ENCODE measurements at places on chromosomes 4 and X.
A peak's percentile ranks its signal among the peaks of the same experiment; 100 is the strongest.

- H3K4me3 ChIP-seq = no peak overlapping the region
- ATAC-seq = no peak
- no peaks in the 10 kb centered on the region for H3K4me1 ChIP-seq
- H3K27ac ChIP-seq = no peak overlapping the region
- H3K36me3 ChIP-seq = no peaks in the 10 kb centered on the region
Observed at GRCh38 chr4:172683021-172683420, 485.6 kb upstream of the GALNT7 start.

GRCh38 chrX:135695471-135695870 lies 18.0 kb upstream of the CT45A1 start:
- no peaks in the 10 kb centered on the region for H3K4me1 ChIP-seq
- no peak overlapping the region for H3K4me3 ChIP-seq
- no peaks in the 10 kb centered on the region for H3K27me3 ChIP-seq
- ATAC-seq = no peak
- H3K36me3 ChIP-seq = no peaks in the 10 kb centered on the region

- peaks cover under 1% of the 10 kb centered on the region for H3K27me3 ChIP-seq
- H3K4me3 ChIP-seq = no peak overlapping the region
- H3K4me1 ChIP-seq = no peaks in the 10 kb centered on the region
- no peak for ATAC-seq
- H3K36me3 ChIP-seq = no peaks in the 10 kb centered on the region
Observed at GRCh38 chr4:89719536-89720090, 117.3 kb downstream of the SNCA start.

DNA sequence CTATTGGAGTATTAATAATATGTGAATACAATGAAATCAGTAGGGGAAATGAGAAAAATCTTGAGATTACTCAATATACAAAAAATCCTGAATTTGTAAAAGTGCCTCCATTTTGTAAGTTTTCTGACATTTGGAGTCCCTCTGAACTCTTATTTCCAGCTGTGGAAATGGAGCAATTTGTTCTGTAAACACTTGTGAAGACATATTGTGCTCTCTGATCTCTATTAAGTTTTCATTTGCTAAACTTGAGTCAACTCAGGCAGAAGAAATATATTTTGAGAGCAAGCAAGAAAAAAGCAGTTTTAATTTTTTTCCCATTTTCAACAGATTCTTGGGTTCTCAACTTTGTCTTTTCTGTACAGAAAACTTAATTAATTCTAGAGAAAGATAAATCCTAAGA lies 51.4 kb upstream of the PCDH18 start:
- no peaks in the 10 kb centered on the region for H3K36me3 ChIP-seq
- H3K4me3 ChIP-seq = no peak overlapping the region
- ATAC-seq = no peak

GRCh38 chr4:109375778-109376414 lies 57.7 kb upstream of the SEC24B start:
- no peak for ATAC-seq
- H3K27me3 ChIP-seq = no peaks in the 10 kb centered on the region
- no peaks in the 10 kb centered on the region for H3K36me3 ChIP-seq
- no peaks in the 10 kb centered on the region for H3K4me1 ChIP-seq
- no peak overlapping the region for H3K4me3 ChIP-seq
- no peak overlapping the region for H3K27ac ChIP-seq

GRCh38 chr4:32645653-32646052 lies 1925.5 kb downstream of the PCDH7 start:
- no peak for ATAC-seq
- H3K4me3 ChIP-seq = no peak overlapping the region
- no peaks in the 10 kb centered on the region for H3K27me3 ChIP-seq
- no peaks in the 10 kb centered on the region for H3K36me3 ChIP-seq
- no peak overlapping the region for H3K27ac ChIP-seq
- H3K4me1 ChIP-seq = no peaks in the 10 kb centered on the region

GRCh38 chrX:68570598-68570997 lies 71.7 kb downstream of the YIPF6 start:
- peaks cover 5% of the 10 kb centered on the region for H3K36me3 ChIP-seq
- H3K27me3 ChIP-seq = no peaks in the 10 kb centered on the region
- no peak overlapping the region for H3K27ac ChIP-seq
- ATAC-seq = no peak
- H3K4me3 ChIP-seq = no peak overlapping the region

DNA sequence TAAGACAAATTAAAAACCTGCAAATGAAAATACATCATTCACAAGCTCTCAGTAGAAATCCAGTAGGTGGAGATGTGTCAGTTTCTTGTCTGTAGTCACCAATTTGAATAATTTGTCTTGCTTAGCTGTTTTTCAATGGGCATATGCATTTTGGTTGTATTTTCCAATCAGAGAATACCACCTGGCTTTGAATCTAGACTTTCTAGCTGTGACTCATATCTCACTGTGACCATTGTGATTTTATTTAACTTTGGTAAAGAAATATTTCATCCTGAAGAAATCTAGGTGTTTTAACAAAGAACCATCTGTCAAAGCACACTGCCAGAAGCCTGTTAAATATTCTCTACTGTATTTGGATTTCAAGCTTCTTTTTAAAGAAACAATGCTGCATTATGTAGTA lies 1650.6 kb upstream of the IGFBP7 start:
- H3K27me3 ChIP-seq = no peaks in the 10 kb centered on the region
- no peak for ATAC-seq
- no peak overlapping the region for H3K27ac ChIP-seq
- no peaks in the 10 kb centered on the region for H3K36me3 ChIP-seq

- peaks cover 47% of the 10 kb centered on the region for H3K27me3 ChIP-seq
- peak overlapping the region; percentile 30 for H3K27ac ChIP-seq
- peak; percentile 68 for ATAC-seq
- H3K4me1 ChIP-seq = peaks cover 6% of the 10 kb centered on the region
- H3K4me3 ChIP-seq = peak overlapping the region; percentile 68
Observed at GRCh38 chr4:6658597-6659075, 18.2 kb downstream of the MRFAP1 start.
